ENCODE measurements at places on chromosomes 7 and 10. TPM values are rescaled to one million over a fixed set of nuclear protein-coding genes. Genes with fewer than 3 reads are reported as not detected.

Gene NKX2-3
- total RNA-seq, result not detected

Gene ANKRD61
- total RNA-seq, result not detected

Gene FKBP9
- total RNA-seq, result 107 TPM

Gene LRMDA
- 24.3 TPM for total RNA-seq

Gene PSD
- 2.0 TPM for total RNA-seq

DNA sequence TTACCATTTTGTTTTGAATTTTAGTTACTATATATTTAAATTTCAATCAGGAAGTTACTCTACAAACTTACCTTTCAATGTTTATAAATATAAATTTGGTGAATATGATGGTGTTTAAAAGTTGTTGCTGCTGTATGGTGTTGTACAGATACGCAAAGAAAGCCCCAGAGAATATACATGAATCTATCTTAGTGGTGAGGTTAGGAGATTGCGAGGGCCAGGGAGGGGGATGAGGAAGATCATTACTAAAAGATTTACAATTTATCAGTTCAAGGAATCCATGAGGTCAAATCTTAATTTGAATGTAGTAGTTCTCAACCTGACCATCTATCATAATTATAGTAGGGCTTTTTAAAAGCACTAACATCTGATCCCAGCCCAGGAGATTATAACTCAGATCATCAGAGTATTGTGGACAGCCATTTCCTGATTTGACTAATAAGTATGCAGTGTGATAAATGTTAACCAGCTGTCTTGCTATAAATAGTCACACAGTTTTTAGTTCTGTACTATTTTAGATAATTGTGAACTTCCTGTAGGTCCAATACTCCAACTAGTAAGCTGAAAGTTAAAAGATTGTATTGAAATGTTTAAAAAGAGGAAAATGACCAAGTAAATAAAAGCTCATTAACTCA lies 23.6 kb downstream of the FAM3C start:
- DNase-seq, result no peak

GRCh38 chr10:88731296-88731695 lies 25.2 kb downstream of the LIPK start:
- DNase-seq, result no peak

- DNase-seq, result peak; percentile 16
Measured at GRCh38 chr7:16564909-16565426, 38.3 kb downstream of the LRRC72 start.

DNA sequence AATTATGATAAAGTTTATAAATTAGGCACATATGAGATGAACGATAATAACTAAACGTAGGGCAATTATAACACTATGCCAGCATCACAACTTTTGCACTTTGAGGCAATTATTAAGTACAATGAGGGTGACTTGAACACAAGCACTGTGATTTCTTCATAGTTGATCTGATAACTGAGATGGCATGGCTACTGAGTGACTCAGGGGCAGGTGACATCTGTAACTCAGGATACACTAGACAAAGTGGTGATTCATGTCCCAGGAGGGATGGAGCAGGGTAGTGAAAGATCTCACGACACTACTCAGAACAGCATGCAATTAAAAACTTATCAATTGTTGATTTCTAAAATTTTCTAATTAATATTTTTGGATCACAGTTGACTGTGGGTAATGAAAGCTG lies 98.3 kb upstream of the ARHGAP21 start:
- DNase-seq, result peak; percentile 68

GRCh38 chr7:158255156-158255555 lies 332.5 kb downstream of the PTPRN2 start:
- DNase-seq, result no peak

- no peak for DNase-seq
Measured at GRCh38 chr10:79275431-79275851, 71.8 kb upstream of the PPIF start.

All from kidney epithelial cell (primary cell).